ENCODE measurements at places on chromosomes 6 and 20.

- no peak for DNase-seq
These were observed 4.0 kb upstream of the TBC1D7 start for GRCh38 chr6:13332349-13332706.

DNA sequence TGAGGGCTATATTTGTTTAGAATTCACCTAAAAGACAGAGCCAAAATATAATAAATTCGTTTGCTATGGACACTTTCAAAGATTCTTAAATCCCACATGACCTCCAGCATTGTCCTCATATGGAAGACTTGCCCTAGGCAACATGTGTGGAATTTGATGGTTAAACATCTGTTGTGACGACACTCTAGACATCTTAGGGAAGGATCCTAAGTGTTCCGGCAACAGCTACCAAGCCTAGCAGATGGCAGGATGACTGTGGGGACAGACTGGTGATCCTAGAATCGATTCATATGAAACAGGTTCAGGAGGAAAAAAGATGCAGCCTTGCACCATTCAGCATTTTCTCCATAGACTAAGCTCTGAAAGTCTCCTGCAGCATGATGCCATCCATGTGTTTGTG is 77.6 kb upstream of the BACH2 start:
- DNase-seq: no peak

GRCh38 chr20:63123331-63123741 is 92.6 kb downstream of the YTHDF1 start:
- no peak for DNase-seq

- no peak for DNase-seq
These were observed 46.0 kb upstream of the BLCAP start for GRCh38 chr20:37573626-37574198.

GRCh38 chr6:77857421-77857820 is 204.6 kb downstream of the MEI4 start:
- DNase-seq: no peak

DNA sequence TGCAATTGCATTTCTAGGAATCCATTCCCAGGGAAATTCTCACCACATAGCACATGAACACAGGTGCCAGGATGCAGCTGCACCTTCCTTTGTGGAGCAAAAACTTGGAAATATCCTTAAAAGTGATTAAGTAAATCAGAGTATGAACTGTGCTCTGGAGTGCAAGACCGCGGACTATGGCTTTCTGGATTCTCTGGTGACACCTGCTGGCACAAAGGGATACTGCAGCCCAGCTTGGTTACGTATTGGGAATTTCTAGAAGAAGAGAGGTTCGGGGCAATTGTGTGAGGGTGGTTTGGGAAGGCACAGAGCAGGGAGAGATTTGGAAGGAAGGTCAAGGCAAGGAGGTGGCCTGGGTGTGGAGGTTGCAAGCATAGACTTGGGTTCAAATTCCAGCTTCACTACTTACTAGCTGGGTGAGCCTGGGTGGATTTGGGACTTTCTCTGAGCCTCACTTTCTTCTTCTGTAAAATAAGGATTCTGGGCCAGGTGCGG is 15.9 kb upstream of the PEDS1 start:
- DNase-seq: peak; percentile 89
